NCI-H187 (cell line): ENCODE measurements at places on chromosomes 16 and 17.

GRCh38 chr16:49505556-49505955 is 132.0 kb downstream of the C16orf78 start:
- DNase-seq: no peak

GRCh38 chr17:28843816-28844148 is 1.2 kb upstream of the FAM222B start:
- DNase-seq: no peak

- no peak for DNase-seq
These were observed 8.3 kb downstream of the PITPNC1 start for GRCh38 chr17:67385122-67385988.

GRCh38 chr17:705011-705410 is 9.6 kb downstream of the VPS53 start:
- DNase-seq: no peak

- no peak for DNase-seq
These were observed 156.4 kb downstream of the KATNIP start for GRCh38 chr16:27706156-27706865.

DNA sequence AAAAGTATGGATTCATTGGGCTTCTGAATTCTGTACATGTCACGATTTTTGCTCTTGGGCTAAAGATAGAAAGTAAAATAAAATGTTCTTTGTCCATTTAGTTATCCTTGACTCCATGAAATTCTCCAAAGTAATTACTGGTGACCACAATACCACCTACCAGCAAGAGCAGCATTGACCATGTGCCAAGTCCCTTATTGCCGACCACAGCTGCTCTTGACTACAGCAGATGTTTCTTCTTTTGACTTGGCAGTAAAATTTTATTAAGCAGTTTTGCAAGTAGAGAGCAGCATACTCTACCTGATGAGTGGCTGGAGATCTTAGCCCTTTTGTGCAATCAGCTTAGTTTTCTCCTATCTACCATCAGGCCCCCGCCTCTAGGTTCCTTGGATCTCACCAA is 152.2 kb upstream of the TBX2 start:
- DNase-seq: no peak
